ENCODE measurements at places on chromosomes 7 and 10.

DNA sequence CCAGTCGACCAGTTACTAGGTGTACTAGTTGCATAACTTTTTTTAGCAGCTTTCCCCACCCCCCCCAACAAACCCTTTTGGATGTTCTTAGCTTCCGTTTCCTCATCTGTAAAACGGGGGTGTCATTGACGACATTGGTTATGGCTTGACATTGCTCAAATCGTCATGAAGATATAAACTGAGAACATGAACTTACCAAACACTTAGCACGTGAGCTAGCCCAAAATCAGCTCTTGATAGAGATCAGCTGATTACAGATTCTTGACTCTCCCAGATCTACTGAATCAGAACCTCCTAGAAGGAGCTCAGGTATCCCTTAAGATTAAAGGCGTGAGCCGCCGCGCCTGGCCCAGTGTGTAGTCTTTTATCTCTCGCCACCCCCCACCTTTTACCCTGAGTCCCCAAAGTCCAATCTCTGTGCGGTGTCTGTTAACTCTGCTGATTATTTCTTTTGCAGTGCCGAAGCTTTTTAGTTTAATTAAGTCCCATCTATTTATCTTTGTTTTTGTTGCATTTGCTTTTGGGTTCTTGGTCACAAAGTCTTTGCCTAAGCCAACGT, 1.0 kb upstream of the GNA12 start:
- no peak for DNase-seq

DNA sequence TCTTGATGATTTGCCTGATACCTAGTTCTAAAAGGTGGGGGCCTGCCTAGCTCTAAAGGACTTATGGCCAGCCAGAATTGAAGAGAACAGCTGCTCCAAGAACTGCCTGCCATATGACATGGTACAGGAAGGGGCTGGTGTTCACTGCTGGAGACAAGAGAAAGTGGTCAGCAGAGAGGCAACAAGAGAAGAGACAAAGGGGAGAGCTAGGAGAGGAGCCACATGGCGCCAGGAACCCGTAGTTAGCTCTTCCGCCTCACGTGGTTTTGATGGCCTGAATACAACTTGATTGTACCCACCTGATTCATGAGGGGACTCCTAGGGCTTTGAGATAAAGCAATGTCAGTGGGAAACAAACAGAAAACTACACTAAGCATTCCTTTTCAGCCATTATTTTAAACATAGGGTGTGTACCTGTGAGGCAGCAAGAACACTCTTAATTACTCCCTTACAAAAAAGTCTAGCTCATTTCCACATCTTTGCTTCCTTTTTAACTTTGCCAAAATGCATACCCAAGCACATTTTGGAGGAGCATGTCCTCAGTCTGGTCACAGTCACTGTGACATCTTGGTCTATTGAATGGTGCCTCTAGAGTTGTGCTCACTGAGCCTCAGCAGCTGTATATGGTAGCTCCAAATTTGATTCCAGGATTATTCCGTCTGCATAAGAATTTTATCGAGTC, 71.6 kb downstream of the CCDC71L start:
- DNase-seq = no peak

GRCh38 chr7:136018104-136018503, 40.9 kb upstream of the MTPN start:
- no peak for DNase-seq

GRCh38 chr7:27260211-27260610, 17.6 kb downstream of the EVX1 start:
- no peak for DNase-seq

- DNase-seq = no peak
Observed at GRCh38 chr7:99313204-99313573, 12.5 kb upstream of the ARPC1A start.

- DNase-seq = peak; percentile 63
Observed at GRCh38 chr7:15236952-15237351, 324.9 kb downstream of the AGMO start.

DNA sequence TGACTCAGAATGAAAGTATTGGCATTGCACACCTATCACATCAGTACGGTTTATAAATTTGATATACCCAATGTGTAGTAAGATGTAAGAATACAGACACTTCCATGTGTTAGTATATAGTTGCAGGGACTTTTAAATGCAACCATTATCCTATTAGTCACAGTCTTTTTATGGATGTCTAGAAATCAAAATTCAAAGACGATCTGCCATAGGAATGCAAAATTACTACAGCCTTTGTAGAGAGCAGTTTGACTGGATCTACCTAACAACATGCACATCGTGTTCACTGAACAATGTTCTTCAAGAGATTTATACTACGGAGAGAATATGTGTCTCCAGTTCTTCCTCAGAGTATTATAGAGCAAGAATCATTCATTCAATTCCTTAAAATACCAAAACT, 317.3 kb upstream of the HGF start:
- no peak for DNase-seq

DNA sequence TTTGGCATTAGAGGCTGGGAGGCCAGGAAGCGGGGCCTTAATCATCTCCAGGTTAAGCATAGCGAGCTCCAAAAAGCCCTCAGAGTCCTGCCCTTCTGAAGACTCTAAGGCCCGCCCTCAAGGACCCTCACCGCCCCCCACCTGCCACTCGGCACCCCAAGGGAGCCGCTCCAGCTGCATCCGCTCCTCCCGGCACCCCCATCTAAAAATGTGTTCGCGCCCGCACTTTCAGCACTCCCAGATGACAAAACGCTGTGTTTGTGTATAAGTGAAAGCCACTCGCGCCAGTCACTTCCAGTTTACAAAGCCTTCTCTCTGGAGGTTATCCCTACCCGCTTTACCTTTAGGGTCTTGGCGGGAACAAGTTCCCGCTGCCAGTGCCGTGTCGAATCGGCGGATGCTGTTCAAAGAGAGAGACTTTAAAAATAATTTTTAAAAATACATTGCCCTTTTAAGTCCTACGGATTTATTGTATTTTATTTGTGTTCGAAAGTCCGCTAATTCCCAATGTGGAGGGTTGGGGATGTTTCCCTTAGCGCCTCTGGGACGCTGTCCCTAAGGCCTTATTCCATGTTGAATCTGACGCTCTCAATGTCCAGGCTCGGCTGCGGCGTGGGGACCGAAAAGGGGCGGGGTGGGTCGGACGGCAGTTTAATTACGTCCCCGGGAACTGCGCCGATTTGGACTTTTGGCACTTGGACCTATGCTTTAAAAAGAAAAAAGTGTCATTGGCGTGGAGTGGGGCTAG, at the start of the genes DCLRE1A and NHLRC2:
Gene DCLRE1A (minus strand): TSS at position 70 of the 748 bp plus-strand sequence. CDS start 900 bp downstream, outside the sequence.
Gene NHLRC2 (plus strand): TSS at position 649 of the 748 bp plus-strand sequence. CDS start 212 bp downstream, outside the sequence.
- DNase-seq = peak; percentile 89

GRCh38 chr10:10794791-10795191, 222.9 kb upstream of the CELF2 start:
- DNase-seq = no peak

DNA sequence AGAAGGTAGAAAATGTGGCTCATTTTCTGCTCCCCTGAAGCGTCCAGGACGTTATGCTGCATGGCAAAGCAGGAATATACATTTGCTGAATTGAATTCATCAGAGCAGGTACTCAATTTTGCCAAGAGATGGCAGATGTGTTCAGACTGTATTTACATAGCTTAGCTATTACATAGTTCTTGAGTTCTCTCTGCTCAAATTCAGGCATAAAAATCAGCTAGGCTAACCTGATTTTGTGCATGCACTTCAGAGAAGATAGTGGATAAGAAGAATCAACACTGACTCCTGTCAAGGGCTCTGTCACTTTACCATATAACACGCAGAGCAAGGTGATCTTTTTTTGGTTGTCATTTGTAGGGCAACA, 209.2 kb upstream of the FAM3C start:
- peak; percentile 29 for DNase-seq

GRCh38 chr7:87129332-87129731, 22.9 kb upstream of the DMTF1 start:
- no peak for DNase-seq

DNA sequence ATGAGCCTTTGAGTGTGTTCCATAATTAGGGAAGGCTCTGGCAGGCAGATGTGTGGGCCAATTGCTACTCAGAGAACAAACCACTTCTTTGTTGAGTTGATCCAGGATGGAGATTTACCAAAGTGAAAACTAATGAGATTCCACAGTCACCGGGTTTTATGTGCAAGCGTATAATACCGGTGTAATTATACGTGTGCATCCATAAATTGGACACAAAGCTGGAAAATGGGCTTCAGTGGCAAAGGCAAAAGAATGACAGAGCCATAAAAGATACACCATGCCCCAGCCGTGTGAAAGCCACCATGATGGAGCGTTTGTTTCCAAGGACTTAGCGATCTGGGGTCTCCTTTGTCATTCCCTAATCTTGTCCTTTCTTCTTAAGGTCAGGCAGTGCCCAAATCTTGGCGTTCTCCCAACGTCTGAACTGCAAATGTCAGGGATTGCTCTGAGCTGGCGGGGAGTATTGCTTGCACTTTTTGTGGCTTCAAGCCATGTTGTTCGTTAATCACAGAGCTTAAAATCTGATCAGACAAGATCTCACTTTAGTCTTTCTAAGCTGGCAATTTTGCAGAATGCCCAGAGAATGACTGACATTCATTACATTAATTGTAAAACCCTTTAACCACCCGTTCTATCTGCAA, 70.1 kb downstream of the NPTX2 start:
- DNase-seq = no peak

DNA sequence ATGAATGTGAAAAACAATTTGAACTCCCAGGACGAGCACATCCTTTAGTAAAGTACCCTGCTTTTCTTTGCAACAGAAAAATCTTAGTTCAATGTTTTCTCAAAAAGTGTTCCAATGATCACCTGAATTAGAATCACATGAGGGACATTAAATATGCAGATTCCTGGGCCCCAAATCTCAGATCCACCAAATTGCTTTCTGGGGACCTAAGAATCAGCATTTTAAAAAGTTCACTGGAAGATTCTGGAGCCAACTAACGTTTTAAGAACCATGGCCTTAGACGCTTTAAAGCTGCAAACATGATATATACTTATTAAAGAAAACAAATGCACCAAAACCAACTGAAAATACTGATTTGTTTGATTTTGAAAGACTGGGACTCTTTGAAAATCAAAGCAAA, 143.4 kb upstream of the TMEM168 start:
- no peak for DNase-seq

DNA sequence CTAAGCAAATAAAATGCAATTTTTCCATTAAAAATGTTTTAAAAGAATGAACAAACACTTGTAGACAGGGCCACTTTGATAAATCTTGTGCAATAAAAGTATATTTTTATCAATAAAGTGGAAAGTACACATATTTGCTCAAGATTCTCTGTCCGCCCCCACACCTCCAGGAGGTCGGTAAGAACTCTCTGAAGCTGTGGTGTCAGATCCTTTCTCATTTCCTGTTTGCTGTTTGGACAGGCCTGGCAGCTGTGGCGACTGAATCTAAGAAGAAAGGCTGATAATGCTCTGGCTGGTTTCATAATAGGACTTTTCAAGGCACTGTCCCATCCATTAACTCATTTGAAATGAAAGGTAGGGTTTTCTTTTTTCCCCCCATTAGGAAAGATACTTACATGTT, 15.3 kb upstream of the ASB4 start:
- peak; percentile 82 for DNase-seq

- DNase-seq = no peak
Observed at GRCh38 chr10:43708262-43708661, 59.6 kb upstream of the ZNF32 start.

- peak; percentile 9 for DNase-seq
Observed at GRCh38 chr7:135653340-135654080, 8.8 kb upstream of the STMP1 start.

DNA sequence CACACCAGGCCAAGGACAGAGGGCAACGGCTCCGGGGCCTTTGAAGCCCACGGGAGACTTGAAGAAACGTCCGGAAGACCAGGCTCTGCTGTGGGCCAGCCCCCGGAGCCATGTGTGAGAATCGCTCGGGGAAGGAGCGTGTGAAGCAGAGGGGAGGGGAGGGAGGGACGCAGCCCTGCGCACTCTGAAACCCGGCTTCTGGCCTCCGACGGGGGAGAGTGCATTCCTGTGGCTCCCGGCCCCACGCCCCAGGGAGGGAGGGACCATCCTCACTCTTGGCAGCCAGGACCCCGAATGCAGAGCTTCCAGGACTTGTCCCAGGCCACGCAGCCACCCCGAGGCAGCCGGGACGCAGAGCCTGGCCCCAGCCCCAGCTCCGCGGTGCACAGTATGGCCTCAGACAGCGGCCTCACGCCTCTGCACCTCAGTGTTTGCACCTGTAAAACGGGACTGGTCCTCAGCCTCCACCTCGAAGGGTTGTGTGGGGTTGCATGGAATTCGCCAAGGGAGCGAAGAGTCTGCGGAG, 67.4 kb downstream of the PDGFA start:
- no peak for DNase-seq

- no peak for DNase-seq
Observed at GRCh38 chr10:5633166-5633749, 33.1 kb downstream of the ASB13 start.

DNA sequence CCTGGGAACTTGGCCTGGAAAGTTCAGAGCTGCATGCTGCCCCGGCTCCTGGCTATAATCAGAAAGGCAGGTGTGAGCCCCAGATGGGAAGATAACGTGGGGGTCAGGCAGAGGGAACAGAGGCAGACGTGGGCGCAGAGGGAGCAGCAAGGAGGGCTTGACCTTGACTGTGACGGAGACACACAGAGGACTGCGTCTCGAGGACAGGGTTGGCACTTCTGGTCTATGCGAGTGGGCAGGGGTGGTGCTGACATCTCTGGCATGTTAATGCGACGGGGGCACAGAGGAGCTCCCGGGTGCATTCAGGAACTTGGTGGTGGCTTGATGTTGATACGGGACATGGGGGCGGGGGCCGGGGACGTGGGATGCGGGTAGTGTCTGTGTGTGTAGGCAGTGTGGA, 232.1 kb upstream of the GRB10 start:
- DNase-seq = no peak

GRCh38 chr10:89981891-89982290, 280.5 kb downstream of the KIF20B start:
- no peak for DNase-seq

DNA sequence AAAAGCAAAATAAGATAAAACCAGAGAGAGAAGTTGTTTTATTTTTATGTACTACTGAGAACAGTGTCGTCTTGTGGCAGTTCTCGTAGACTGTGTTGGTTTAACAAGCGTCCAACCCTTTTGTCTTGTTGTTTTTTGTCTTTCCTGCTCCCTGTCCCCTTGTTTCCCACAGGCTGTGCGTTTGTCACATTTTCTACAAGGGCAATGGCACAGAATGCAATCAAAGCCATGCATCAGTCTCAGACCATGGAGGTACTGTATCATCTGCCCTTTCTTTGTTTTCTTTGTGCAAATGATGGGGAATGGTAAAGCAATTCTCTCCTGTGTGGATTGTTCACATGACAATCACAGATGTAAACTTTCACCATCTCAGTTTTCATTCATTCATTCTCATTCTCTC, 248.8 kb downstream of the CELF2 start:
- DNase-seq = no peak

GRCh38 chr7:29146057-29146706, at the start of gene CPVL:
Gene CPVL (minus strand): TSS chr7:29146537. CDS start chr7:29121061, 25,476 bp downstream.
- peak; percentile 87 for DNase-seq

Measured in OCI-M1 (cell line).